Effector memory CD4-positive, alpha-beta T cell (primary cell): ENCODE measurements at places on chromosomes 5 and 9.

DNA sequence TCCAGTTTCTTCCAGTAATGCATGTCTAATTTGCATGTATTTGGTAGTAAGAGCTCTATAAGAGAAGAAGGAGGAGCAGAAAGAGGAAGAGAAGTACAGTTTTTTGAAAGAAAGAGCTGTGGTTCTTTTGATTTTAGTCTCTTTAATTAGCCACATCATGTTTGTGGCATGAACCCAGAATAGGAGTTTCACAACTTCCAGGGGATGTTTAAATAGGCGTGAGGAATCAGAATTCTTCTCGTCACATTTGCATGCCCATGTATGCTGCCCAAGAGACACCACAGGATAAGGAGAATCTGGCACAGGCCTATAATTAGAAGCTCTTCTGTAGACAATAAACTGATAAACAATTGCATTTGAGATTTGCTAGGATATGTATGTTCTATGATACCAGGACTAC is 78.7 kb downstream of the GAS1 start:
- DNase-seq = no peak

- no peak for DNase-seq
Observed at GRCh38 chr9:89410022-89410421, 87.9 kb downstream of the SEMA4D start.

- no peak for DNase-seq
Observed at GRCh38 chr5:36373527-36374086, 71.9 kb upstream of the RANBP3L start.

DNA sequence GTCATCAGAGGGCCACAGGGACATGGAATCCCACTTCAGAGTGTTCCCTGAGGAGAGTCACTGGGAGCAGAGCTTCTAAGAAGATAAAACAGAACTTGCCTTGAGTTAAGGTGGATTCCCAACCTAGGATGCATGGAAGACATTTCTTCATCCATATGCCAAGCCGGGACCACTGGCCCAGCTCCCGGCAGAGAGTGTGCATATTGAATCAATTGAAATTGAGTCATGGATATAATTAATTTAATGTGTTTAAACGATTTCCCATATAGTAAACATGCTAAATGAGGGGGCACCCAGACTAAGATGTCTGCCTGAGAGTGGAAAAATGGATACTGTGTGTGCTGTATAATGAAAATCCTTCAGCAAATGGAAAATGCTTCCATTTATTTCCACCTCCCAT is 194.4 kb upstream of the TBC1D2 start:
- DNase-seq = no peak

- DNase-seq = no peak
Observed at GRCh38 chr9:124000784-124001457, 10.6 kb upstream of the LHX2 start.

GRCh38 chr9:7879551-7880245 is 80.1 kb upstream of the DMAC1 start:
- no peak for DNase-seq

DNA sequence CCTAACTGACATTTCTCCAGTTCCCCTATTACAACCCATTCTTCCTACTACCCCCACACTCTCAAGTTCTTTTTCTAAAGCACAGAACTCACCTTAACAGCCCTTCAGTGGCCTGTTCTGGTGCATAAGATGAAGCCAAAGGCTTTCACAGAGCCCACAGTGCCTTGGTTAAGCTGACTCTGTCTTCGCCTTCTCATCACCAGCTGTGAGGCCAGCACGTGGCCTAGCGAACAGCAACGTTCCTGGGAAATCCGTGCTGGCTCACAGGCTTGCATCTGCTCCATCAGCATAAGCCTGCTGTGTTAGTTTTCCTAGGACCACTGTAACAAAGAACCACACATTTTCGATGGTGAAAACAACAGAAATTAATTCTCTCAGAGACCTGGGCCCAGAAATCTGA is 67.9 kb upstream of the LPAR1 start:
- no peak for DNase-seq

- DNase-seq = no peak
Observed at GRCh38 chr9:104301755-104302154, 202.3 kb upstream of the OR13F1 start.

DNA sequence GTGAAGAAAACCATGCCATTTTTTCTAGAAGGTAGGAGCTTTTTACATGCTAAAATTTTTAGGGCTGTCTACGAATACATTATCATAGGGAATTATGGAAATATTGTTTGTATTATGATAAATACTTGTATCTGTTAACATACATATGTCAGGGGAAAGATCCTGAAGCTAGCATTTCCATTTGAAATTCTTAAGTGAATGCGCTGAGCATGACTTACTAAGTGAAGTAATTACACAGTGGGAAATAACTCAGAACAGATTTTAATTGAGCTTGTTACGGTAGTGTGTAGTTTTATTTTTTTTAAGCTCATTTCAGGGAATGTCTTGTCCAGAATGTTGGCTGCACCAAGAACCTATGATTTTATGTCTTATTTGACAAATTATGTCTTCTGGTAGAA is 19.1 kb downstream of the TDRD7 start:
- DNase-seq = no peak

GRCh38 chr5:17120209-17120608 is 97.2 kb upstream of the BASP1 start:
- no peak for DNase-seq

DNA sequence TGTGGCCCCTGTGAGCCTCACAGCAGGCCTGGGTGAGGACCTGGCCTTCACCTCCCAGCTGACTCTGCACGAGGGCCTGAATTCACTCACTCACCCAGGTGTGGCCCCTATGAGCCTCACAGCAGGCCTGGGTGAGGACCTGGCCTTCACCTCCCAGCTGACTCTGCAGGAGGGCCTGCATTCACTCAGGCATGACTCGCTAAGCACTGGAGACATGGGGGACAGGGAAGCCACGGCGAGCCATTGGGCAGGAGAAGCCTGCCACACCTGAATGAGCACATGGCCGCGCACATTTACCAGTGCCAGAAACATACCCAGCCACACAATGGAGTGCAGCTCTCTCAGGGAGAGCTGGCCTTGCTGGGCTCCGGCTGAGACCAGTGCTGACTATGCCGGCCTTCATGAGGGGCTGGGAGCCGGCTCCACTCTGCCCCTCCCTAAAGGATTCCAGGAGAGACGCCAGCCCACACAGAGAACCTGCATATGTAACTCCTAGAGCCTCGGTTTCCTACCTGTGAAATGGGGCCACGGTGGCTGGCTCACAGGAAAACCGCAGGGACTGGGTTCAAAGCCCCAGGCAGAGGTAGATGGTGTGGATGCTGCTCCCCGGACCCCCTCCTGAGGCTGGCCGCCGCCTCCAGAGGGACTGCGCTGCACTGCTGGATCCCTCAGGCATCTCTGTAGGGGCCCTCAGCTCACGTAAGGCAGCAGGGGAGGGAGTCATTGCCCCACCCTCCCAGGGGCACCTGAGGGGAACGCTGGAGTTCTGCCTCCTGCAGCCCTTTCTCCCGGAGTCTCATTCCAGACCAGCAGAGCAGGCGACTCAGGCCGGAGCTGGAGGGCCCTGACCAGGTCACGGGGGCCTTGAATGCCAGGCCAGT is 7.2 kb downstream of the ADAMTS2 start:
- DNase-seq = no peak

- no peak for DNase-seq
Observed at GRCh38 chr5:5609935-5610334, 187.5 kb downstream of the ICE1 start.

- peak; percentile 21 for DNase-seq
Observed at GRCh38 chr9:19161257-19162025, 34.1 kb upstream of the PLIN2 start.

DNA sequence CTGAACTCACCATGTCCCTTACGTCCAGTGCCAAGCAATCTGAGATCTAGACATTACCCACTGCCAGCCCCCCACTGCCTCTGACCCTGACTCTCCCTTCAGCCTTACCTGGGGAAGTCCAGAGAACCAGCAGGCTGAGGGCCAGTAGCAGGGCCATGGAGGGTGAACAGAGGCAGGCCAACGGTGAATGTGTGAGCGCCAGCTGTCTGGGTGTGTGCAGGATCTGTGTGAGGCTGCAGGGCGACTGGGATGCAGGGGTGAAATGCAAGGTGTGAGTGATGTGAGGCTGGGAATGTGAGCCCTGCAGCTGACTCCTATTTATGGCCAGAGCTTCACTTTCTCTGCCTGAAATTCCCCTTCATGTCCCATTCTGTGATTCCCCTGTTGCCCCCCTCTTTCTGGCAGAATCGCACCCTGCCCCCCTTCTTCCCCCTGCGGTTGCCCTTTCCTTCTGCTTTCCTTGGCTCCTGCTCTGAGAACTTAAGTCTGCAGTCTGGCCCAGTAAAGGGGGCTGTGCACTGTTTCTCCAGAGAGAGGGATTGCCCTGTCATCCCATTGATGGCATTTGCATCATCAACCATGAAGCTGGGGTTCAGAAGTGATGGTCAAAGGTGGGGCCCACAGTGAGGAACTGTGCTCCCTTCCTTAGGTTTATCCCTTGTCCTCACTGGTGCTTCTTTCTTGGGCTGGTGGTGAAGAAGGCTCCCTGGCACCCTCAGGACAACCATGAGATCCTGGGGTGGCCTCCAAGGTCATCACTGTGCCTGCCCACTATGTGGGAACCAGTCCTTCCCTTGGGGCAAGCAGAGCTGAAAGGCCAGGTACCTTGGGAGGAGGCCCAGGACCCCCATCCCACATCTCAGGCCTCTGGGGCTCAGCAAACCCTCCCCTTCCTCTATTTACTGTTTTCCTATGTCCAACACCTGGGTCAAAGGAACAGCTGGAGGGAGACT is at the start of gene CCL19:
Gene CCL19, minus strand, starts transcription at position 294 of the 953 bp plus-strand sequence. Its CDS starts 137 bp downstream, at position 157.
- DNase-seq = no peak

DNA sequence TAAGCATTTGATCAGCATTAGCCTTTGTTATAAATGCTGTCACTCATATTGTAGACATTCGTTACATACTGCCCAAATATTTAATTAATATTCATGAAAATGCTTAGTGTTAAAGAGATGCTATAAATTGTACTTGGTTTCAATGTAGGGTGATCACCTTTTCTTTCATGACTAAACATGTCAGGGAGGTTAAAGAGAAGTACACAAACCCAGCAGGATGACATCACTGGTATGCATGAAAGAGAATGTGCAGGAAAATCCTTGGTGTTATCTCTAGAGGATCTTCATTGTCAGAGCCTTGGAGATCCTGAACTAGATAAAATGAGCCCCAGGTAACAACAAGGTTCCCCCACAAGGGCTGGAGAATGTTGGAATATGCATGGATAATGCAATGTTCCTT is 33.0 kb upstream of the SV2C start:
- DNase-seq = no peak
